ENCODE measurements at places on chromosomes 1 and 21.

GRCh38 chr1:41662765-41663437, 178.4 kb upstream of the EDN2 start:
- DNase-seq, result no peak

DNA sequence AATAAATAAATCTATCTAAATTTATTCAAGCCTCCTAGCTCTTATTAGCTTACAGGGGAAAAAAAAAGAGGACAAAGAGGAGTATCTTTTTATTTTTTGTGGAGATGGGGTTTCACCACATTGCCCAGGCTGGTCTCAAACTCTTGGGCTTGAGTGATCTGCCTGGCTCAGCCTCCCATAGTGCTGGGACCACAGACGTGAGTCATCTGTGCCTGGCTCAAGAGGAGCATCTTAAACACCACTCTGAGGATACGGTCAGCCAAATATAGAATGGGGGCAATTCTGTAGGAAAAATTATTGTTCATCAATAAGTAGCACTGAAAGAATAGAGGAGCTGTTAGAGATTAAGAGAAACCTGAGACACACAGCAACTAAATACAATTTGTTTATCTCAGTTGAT, 24.1 kb downstream of the SLC45A3 start:
- DNase-seq, result no peak

DNA sequence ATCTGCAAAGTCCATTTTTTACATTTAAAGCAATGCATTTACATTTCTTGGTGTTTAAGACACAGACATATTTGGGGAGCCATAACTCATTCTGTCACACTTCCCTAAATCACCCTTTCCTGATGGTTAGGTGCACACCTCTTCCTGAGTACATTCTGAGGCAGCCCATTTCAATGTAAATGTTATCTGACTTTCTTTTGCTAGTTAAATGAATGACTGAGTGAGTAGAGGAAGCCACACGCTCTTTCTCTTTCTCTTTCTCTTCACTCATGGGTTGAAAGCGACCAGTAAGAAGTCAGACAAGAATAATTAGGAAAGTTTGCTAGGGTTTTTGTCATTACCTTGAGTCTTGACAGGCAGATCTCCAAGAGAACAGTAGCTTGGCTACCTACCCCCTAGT, 143.1 kb downstream of the S1PR1 start:
- no peak for DNase-seq

- no peak for DNase-seq
Observed at GRCh38 chr21:42614396-42614795, 39.0 kb upstream of the PDE9A start.

GRCh38 chr1:116827607-116828105, 73.4 kb downstream of the CD2 start:
- DNase-seq, result no peak

DNA sequence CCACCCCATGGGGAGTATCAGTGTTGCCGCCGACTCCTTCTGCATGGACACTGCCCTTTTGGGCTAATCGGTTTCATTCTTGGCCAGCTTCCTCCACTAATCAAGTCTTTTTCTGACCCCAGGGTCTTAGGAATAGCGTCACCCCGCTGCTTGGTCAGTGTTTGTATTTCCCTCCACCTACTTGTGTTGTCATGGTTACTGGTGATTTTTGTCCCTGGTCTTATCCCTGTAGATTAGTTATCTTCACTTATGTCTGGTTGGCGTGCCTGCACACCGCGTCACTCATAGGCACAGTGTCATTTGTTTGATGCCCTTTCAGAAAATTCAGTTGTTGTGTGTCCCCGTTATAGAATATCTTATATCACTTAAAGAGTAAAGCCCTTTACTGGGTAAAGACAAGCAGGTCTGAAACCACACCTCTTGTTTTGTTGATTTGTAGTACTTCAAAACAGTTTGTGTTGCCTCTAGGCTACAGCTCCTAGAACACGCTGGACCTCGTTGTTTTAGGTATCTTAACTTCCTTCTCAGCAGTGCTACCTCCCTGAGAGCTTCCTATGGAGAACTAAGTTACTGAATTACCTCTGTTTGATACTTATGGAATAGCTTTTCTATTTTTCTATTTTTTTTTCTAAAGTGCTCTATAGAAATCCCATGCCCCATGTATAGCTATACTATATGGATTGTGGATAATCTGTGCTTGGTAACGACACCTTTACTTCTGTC, 868 bp downstream of the PPP1R12B start:
- peak; percentile 52 for DNase-seq

GRCh38 chr1:110525249-110525595, 6.2 kb upstream of the KCNA10 start:
- DNase-seq, result no peak

GRCh38 chr21:37224861-37225839, 42.0 kb downstream of the VPS26C start:
- no peak for DNase-seq

DNA sequence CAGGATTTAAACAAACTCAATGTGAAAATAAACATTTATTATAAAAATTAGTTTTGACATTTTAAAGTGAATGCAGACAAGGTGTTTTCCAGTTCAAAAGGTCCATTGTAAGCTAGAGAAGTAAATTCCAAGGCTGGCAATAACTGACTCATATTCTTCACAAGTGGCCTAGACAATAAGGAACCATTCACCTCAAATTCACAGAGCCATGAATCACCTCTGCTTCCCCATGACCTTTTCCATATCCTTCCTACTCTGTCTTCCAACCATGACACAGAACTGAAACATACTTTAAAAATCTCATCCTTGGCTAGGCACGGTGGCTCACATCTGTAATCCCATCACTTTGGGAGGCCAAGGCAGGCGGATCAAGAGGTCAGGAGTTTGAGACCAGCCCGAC, 24.8 kb downstream of the F11R start:
- DNase-seq, result no peak
